Activated CD4-positive, alpha-beta T cell treated with anti-CD3 and anti-CD28 coated beads, Interleukin-2, amount 10 ng/mL, durations not matched to agents 7 days and 5 days (primary cell): ENCODE measurements at places on chromosomes 7 and 10. TPM values are rescaled to one million over a fixed set of nuclear protein-coding genes. Genes with fewer than 3 reads are reported as not detected.

SH2D4B gene
- 0.10 TPM for total RNA-seq

LIPF gene
- total RNA-seq, result not detected

PDK4 gene
- total RNA-seq, result not detected

PILRB gene
- 56.2 TPM for total RNA-seq

LMOD2 gene
- not detected for total RNA-seq

CNTNAP2 gene
- not detected for total RNA-seq

TMEM184A gene
- total RNA-seq, result not detected

ASB15 gene
- not detected for total RNA-seq

AASS gene
- 0.84 TPM for total RNA-seq

TRIP6 gene
- total RNA-seq, result 34.2 TPM

RPP30 gene
- 60.2 TPM for total RNA-seq

SERPINE1 gene
- 0.27 TPM for total RNA-seq

SMKR1 gene
- total RNA-seq, result 2.2 TPM

CRPPA gene
- 0.60 TPM for total RNA-seq

NEBL gene
- total RNA-seq, result not detected

EBLN1 gene
- not detected for total RNA-seq

GFRA1 gene
- not detected for total RNA-seq

CYP26C1 gene
- 0.12 TPM for total RNA-seq

SFTPD gene
- not detected for total RNA-seq

DDX21 gene
- total RNA-seq, result 81.6 TPM

MSMB gene
- not detected for total RNA-seq

SLC18A3 gene
- total RNA-seq, result not detected

SEC24C gene
- 93.1 TPM for total RNA-seq

CTBP2 gene
- total RNA-seq, result 0.40 TPM

PON1 gene
- total RNA-seq, result not detected

RBAK gene
- 16.1 TPM for total RNA-seq

GNA12 gene
- total RNA-seq, result 17.1 TPM

DHX32 gene
- 9.6 TPM for total RNA-seq

GNGT1 gene
- not detected for total RNA-seq

LIPN gene
- total RNA-seq, result not detected

GOLGA7B gene
- total RNA-seq, result 12.6 TPM

PAX4 gene
- not detected for total RNA-seq

NEURL1 gene
- total RNA-seq, result 1.1 TPM
